ENCODE measurements at places on chromosomes 11 and 22.

DNA sequence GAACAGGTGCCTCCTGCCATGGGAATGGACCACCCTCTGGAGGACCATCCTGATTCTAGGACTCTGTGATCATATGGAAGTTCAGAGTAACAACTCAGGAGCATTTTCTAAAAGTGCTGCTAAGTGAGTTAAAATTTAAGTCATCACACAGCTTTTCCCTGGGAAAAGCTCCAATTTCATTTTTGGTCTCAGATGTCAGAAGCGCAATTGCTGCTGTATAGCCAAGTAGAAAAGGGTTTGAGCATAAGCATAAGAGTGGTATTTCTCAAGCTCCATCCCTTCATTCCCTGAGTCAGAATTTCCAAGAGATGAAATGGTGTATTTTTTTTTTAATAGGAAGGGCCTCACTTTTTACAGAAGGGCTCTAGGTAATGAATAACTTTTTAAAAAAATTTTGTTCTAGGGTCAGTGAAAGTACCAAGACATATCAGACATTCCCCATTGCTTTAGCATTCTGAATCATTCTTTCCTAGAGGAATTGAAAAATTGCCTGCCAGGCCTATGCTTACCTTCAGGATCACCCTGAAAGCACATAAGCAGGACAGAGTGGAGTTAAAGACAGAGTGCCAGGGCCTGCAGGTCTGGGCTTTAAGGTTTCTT, 564.5 kb upstream of the ISX start:
- no peak for DNase-seq

DNA sequence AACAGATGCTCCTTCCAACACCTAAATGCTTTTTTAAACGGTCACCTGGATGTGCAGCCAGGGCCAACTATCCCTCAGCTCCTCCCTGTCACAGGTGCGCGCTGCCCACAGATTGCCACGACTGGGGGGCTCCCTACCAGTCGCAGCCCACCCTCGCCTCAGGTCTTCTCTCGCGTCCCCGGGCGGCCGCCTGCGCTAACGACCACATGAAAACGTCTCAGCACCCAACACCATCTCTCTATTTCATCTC, 469 bp downstream of the ZBED5 start:
- no peak for DNase-seq

- DNase-seq = no peak
Observed at GRCh38 chr11:103997082-103997481, 39.4 kb upstream of the DDI1 start.

DNA sequence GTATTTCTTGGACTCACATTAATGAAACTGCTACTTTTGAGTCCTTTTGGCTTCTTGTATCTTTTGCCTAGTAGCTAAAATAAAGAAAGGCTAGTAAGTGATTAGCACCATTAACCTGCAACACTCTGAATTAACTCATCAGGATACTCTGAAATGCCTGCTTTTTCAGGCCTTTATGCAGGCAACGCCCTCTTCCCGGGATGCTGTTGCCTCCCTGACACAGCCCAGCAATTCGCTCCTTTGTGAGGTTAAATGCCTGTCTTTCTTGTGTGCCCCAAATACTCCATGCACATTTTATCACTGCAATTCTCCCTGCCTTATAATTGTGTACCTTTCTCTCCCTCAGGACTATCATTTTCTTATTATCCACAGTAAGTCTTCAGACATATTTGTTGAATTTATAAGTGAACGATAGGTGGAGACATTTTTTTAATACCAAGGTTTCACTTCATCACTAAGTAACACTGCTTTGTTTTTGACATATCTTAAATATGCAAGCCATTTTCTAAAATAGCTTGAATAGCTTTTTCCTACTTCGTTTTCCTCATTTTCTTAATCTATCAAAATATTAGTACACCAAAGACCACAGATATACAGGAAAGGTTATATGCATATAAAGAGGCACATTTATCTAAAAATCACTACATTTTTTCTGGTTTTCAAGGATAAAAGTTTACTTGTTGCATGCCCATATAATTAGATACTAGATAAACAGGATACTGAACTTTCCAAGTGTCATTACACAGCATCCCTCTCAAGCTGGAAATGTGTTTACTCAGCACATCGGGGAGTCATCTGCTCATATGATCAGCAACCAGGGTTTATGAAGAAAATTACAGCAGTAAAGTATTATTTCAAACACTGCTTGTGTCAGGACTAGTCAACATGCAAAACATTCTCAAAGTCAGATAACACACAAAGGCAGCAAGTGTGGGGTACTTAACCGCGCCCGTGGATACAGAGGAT, 48.5 kb upstream of the DDI1 start:
- DNase-seq = no peak

DNA sequence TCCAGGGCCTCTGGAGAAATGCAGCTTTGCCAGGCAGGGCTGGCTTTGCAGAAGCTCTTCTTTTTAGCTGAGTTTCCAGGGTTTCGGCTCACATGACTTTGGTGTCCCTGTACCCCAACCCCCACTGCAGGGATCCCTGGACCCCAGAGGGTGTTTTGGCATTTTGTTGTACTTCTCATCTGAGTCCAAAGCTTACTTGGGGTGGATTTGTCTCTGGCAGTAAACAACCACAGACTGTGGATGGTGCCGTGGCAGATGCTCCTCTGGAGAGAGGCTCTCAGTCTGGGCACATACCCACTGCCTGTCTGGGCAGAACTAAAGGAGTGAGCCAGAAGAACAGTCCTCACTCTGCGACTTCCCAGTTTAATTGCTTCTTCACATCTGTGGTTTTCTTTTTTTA, 49.6 kb downstream of the COMMD9 start:
- no peak for DNase-seq

DNA sequence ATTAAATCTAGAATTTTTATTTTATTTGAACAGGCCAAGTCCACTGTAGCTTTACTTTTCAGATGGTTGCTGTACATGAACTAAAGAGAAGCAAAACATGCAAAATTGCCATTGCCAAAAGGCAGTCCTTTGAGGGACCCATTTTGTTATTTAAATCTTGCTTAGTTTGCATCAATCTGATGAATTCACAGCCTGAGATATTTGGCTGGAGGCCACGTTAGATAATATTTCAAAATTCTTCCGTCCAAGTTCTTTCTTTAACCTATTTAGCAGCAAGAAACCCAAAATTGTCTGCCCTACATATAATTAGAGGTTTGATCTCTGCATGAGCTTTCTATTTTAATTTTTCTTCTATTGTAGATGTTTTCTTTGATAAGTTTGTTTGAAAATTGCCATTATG, 1706.9 kb upstream of the RAG2 start:
- no peak for DNase-seq

DNA sequence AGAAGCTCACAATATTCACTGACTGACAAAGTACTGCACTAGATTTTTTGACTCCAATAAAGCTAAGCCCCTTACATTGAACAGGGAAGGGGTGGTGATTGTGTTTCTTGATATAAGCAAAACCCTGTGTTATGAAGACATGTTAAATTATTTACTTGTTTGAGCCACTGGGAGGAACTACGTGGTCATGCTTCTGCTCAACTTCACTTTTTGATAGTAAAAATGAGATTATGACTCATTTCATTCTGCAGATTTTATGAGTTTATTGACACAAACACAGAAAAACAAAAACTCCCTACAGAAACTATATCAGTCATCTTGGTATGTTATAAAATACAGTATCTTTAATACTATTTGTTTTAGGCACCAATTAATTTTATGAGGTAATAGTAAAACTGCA, 124.7 kb downstream of the CADM1 start:
- DNase-seq = no peak

- DNase-seq = no peak
Observed at GRCh38 chr22:45597460-45598192, 74.0 kb upstream of the ATXN10 start.

DNA sequence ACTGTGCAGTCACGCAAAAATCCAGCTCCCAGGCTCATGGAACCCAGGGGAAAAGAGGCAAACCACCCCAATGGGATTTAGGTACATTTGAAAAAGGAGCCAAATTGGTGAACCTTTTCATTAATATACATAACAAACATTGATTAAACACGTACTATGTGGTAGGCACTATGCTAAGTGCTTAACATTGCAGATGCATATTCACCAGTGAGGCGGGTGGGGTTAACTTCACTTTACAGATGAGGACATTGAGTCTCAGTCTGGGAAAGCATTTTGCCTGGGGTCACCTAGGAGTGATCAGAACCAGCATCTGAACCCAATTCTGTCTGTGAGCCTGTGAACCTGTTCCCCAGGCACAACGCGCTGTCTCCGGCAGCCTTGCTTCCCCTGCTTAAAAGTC, 146.3 kb downstream of the COMMD9 start:
- no peak for DNase-seq

Measured in amniotic stem cell (primary cell).